Breast epithelium (tissue), 4 donors: ENCODE measurements at places on chromosomes 5 and 9.

DNA sequence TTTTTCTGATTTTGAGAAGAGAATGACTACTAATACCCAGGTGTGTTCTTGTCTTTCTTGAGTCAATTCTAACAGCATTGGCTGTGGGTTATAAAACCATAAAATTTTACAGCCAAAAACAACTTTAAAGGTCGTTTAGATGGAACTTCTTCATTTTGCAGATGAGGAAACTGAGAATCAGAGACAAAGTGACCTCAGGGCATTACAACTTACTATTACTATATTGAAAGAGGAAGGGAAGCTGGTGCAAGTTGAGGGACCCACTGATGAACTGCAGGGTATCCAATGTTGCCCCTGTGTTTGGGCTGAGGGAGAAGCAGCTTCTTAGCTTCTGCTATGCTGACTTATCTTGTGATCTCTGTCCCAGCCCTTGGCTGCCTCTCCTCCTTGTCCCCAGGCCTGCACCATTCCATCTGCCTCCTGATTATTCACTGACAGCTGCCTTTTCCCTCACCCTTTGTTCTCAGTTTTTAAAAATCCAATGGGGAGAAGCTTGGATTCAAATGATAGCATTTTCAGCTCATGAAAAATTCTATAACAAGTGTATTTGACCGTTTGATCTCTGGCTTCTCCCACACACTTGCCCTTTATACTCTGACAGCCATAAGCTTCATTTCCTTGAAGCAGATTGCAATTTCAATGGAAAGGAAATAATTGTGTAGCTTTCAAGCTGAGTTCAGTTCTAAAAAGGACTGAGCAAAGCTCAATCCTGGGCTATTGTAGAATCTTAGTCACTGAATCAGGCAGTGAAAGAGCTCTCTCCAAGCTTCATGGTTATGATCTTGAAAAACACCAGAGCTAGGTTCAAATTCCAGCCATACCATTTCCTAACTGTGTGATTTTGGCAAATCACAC is 68.5 kb downstream of the TMC1 start:
- DNase-seq: no peak

DNA sequence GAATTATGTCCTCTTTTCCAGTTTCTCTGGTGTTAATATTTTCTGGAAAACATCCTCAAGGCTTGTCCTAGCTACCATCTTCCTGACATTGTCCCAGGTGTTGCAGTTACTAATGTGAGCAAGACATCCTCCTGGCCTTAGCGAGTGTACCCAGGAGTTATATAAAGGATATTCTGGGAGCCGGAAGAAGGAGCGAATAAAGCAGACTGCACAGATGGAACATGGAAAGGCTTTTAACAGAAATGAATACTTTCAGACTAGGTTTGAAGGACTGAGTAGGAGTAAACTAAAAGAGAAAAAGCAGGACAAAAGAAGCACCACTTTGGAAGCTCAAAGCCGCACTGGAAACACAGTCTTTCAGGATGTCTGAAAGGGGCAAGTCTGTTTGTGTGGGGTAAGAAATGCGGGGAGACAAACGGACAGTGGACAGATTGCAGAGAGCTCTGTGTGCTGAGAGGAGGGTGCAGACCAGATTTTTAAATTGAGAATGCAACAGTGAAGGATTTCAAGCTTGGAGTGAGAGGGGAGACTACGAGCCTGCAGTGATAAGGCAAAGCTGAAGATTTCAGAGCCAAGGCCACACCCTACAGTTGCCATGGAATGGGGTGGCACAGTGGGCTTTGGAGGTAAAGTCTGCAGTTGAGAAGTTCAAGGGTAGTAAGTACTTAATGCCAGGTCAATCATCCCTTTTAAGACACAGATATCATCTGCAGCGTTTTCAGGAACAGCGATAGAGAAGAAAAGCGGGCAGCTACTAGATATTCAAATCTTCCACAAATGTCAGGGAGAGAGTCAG is 94.1 kb upstream of the TAF11L2 start:
- no peak for DNase-seq

DNA sequence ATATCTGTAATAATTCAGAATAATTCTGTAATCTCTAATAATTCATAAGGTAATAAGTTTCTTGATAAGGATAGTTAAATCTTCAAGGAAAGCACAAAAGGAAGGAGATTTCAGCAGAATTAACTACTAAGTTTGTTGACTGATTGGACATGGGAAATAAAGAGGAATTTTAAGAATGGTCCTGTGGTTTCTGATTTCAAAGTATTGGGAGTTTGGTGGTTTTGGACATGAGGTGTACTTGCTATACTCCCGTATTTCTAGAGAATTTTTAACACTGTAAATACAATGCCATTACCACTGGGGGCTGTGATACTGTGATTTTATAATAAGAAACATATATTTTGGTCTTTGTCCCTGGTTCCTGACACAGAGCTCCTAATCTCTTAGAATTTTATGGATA is 123.9 kb downstream of the UNC13B start:
- DNase-seq: no peak

DNA sequence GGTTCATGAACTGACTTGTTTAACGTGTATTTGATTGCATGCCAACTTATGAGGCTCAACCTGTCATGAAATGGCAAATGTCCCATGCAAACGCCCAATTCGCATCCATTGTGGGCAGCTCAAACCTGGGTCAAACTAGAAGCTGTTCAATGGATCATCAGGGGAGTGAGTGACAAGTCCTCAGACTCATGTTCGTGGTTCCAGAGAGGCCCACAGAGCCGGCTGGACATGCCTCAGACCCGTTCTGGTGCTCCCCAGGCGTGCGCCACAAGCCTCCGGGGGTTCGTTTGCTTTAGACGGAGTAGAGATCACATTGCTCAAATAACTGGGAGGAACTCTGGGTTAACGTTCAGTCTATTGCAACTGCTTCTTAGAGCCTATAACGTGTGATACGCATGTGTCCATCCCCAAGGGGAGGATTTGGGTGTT is 15.0 kb downstream of the GFI1B start:
- no peak for DNase-seq

DNA sequence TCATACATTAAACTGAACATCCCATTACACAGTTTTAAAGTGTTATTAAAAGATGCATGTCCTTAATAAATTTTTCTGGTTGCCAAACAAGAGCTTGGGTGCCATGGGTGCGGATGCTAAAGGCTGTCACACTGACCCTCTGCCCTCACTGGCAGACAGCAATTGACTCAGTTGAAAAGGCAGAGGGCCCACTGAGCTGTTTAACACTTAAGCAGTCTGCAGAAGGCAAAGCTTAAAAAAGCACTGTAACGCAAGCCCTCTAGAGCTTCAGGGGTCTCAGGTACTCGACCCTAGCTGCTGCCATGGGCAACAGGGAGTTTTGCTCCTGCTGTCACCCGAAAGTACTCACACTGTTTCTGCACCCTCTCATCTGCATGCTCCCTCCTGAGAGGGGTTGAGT is 726.4 kb upstream of the TYRP1 start:
- DNase-seq: no peak

DNA sequence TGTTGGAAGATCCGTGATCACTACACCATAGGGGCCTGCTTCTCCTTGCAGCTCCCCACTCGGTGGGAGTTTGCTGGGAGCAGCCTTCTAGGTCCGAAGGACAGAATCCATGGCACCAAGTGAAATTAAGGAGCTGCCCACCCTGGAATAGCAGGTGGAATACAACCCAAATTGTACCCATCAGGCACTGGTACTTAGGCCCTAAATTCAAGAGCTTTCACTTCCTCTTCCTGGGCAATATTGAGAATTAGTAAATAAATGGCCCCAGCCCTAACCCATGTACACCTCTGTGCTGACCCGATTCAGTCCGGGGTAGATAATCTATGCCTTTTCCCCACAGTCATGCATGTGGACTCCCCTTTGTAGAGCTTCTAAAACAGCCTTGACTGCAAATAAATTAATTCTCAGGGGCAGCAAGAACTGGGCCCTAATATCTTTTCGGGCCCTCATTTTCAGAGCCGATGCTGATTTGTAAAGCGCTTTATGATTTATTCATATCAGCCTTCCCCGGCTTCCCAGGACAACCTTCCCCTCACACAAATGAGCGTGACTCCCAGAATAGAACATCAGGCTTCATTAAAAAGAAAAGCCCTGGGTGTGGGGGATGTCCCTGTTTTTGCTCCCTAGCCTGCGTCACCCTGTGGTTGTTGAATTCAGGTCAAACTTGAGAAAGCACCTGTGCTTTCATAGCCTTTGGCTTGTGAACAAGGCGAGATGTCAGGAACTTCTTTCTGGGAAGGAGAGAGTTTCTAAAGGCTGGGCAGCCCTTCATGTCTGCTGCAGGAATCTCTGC is 126.1 kb upstream of the TBC1D2 start:
- DNase-seq: no peak

- no peak for DNase-seq
Observed at GRCh38 chr5:171651102-171651501, 134.5 kb upstream of the SMIM23 start.

- DNase-seq: no peak
Observed at GRCh38 chr5:73638344-73639095, 12.5 kb downstream of the ARHGEF28 start.

DNA sequence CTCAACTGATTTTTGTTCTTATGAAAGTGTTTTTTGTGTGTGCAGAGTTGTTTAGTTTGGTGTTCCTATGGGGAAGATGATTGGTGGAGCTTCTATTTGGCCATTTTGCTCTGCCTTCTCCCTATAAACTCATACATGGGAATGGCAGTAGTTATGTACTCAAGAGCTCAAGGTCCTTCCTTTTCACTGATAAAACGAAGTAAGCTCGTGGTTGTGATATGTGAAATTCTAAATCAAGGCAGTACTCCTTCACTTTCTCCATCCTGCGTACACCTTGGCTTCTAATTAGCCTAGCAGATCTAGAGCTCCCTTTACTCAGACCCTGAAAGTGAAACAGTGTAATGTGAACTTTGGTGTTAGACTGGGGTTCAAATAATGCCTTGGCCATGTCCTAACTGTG is 159.3 kb upstream of the TNC start:
- no peak for DNase-seq

GRCh38 chr5:53010814-53011213 is 21.7 kb downstream of the ITGA2 start:
- DNase-seq: no peak

DNA sequence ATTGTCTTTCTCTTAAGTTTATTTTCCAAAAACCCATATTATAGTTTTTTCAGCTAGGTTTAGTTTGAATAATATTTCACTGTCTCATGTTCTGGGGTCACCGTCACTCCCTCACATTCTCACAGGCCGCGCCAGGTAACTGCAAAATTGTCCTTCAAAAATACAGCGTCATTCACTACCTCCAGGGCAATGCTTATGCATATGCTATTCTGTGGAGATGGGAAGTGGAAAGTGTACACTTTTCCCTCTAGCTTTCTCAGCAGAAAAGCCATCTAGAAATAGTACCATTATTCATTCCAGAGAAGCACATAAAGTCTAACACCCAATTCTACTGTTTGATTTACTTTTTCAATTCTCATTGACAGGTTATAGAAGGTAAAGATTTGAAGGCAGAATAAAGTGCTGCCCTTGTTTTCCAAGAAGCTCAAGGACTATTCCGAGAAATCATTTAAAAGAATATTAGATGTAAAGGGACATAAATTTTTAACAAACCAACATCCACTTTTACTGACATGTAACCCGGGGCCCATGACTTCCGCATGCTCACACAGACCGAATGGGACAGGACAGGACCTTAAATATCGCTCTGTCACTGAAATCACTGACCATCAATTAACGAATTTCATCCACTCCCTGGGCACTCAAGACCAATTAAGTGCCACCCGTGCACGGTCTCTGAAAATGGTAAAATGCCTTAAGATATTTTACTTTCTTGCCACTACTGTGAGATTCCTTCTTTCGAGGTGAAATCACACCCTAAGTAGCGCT is 720 bp downstream of the NUDT12 start:
- no peak for DNase-seq

GRCh38 chr5:131112424-131112823 is 52.6 kb downstream of the HINT1 start:
- DNase-seq: no peak

GRCh38 chr5:17400724-17401469 is 97.1 kb upstream of the TAF11L2 start:
- DNase-seq: no peak

DNA sequence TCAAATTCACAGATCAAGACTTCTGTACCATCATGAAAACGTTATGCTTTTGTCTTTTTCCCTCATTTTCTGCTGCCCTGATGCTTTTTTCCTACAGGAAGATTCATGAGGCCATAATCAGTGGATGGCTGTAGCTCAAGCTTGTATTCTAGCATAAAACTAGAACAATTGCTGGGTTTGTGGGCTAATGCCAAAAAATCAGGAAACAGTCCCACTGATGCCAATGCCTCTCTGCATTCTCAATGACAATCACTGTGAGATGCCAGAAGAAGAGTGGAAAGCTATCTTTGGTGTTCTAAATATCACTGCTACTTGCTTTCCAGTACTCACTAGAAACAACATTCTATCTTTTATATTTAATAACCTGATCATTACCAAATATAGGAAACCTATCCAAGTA is 33.3 kb upstream of the FAM170A start:
- DNase-seq: no peak

GRCh38 chr5:16461782-16462181 is 3.8 kb downstream of the ZNF622 start:
- no peak for DNase-seq

DNA sequence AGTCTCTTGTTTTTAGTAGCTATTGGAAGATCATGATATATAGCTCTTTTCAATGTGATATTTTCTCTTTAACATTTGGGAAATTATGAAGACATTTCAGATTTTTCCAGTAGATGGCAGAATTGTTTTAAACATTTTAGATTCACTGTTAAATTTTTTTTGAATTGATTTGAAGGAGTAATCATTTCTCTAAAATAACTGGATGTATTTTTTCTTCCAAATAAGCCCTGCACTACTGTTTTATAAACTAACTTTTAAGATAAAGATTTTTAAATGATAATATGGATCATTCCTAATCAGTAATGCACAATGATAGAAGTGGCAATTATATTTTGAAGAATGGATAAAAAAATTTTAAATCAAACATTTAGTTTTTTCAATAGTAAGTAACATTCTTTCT is 14.2 kb downstream of the NDUFAF2 start:
- DNase-seq: no peak

GRCh38 chr5:157059891-157060290 is 975 bp upstream of the HAVCR1 start:
- no peak for DNase-seq

GRCh38 chr5:90983148-90983547 is 400.0 kb downstream of the ARRDC3 start:
- DNase-seq: no peak

DNA sequence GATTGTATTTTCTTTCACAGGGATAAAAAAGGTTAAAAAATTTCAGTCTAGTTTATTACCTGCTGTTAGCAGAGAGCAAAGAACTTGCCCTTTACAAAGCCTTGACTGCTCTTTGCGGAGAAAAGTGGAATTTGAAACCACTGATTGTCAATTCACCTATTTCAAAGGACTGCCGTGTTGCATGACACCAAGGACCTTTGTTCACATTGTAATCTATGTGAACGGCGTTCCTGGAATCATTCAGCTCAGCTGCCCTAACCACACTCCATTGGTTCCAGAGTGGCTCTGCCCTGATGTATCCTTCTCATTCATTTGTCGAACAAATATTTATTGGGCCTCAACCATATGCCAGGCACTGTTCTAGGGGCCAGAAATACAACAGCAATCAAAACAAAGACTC is 377.5 kb upstream of the RFX3 start:
- no peak for DNase-seq
